CD4-positive, alpha-beta T cell treated with Interleukin-17A for 1 hour (primary cell): ENCODE measurements at places on chromosomes 12 and 14.
A peak's percentile ranks its signal among the peaks of the same experiment; 100 is the strongest.

DNA sequence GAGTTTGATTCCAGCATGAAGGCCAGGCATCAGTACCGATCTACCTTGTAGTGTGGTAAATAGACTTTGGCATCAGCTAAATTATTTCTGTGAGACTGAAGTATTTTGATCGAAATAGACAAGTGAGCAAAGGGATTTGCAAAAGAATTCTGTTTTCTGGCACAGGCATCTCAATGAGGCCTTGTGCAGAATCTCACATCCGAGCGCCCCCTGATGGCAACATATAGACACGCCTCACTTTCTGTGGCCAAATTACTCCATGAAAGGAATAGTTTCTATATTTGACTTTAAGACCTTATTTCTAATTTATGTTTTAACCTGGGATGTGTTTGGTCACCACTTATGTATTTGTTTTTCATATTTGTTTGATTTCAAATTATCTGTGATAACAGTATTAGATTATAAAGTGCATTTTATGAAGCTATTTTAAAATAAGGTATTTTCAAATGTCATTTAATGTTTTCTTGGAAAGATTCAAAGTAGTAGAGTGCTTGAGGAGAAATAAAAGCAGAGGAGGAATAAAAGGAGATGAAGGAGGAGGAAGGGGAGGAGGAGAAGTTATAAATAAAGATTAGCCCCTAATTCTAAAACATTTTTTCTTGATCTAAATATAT, 731.9 kb downstream of the NRXN3 start:
- no peak for DNase-seq

DNA sequence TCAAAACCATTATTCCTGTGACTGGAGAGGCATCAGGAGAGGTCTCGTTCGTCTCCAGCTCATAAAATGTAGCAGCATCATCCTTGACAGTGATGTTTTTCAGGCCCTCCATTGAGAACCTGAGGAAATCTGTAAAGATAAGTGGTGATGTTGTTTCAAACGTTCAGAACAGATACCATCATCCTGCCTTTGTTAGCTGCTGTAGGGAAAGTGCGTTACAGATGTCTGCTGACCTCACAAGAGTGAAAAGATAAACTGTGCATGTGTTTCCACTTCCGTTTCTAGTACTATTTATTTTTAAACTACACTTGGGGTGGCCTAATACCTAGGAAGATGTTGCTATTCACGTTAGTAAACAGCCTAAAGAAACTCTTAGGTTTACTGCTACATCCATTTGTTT, 28.4 kb downstream of the BCL2L14 start:
- no peak for DNase-seq

GRCh38 chr12:88556213-88556774, 24.0 kb downstream of the KITLG start:
- no peak for DNase-seq

DNA sequence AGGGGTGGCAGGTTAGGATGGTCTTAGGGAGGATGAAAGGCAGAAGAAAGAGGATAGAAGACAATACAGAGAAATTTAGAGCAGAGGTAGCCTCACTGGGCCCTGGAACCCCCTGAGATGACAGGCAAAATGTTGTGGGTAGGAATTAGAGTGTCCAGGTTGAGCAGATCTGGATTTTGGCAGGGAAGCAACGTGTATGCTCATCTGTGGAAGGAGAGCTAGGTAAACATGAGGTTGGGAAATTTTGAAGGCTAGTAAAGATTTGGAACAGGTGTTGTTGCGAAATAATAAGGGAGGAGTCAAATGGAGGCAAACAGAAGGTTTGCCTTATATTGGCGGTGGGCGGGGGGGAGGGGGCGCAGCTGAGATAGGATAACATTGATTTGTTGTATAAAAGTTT, 5.3 kb downstream of the HSD17B6 start:
- DNase-seq, result no peak

GRCh38 chr14:58978343-58978742, 210.1 kb upstream of the DAAM1 start:
- no peak for DNase-seq

- DNase-seq, result no peak
Observed at GRCh38 chr14:103558071-103558882, 4.2 kb downstream of the BAG5 start.

- DNase-seq, result no peak
Observed at GRCh38 chr12:67151886-67152285, 117.3 kb upstream of the CAND1 start.

DNA sequence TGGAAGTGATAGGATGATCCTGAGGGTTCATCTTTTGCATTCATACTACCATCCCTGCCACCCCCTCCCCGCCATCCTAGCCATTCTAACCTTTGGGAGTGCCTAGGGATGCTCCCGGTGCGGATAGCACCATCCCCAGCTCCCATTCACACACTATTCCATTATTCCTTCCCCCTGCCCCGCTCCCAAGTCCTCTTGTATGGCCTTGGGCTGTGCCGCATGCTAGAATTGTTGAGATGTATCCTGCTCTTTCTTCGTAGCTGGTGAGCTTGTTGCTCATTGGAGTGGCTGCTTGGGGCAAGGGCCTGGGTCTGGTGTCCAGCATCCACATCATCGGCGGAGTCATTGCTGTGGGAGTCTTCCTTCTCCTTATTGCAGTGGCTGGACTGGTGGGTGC, 644 bp downstream of the TSPAN31 start:
- no peak for DNase-seq

GRCh38 chr14:23694085-23694948, 58.2 kb downstream of the DHRS2 start:
- DNase-seq, result no peak

GRCh38 chr12:117118838-117119591, 19.8 kb upstream of the TESC start:
- no peak for DNase-seq

GRCh38 chr12:69433653-69434052, 36.5 kb upstream of the FRS2 start:
- no peak for DNase-seq

- DNase-seq, result no peak
Observed at GRCh38 chr14:90698379-90698869, 117.8 kb downstream of the TTC7B start.

GRCh38 chr12:55930771-55931316, at the start of gene DGKA:
Gene DGKA, plus strand, starts transcription at chr12:55931162. Its CDS starts 5,342 bp downstream, at chr12:55936504.
- DNase-seq, result peak; percentile 73

DNA sequence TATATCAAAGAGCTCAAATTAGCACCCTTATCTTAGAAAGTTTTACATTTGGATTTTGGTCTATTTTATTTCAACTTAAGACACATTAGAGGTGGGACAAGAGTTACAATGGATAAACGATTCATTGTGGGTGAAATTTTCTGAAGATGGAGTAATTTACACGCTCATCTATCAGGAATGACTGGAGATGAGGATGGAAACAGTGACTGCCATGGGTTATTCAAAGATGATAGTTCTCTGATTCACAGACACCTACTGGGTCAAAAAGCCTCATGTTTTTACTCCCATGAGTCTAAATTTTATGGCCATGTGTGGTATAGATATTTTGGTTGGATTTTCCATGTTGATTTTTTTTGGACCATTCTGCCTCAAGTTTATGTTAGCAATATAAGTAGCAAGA, 22.1 kb downstream of the SAMD4A start:
- no peak for DNase-seq

DNA sequence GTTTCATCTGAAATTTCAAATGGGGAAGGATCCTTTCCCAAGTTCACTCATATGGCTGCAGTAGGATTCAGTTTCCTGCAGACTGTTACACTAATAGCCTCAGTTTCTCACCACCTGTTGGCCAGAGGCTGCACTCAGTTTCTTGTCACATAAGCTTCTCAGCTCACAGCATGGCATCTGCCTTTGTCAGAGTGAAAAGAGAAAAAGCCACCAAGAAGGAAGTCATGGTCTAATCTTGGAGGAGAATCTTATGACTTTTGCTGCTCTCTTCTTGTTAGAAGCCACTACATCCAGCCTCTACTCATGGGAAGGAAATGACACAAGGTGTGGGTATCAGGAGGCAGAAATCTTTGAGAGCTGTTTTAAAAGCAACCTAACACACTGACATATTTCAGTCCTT, 39.4 kb upstream of the BTG1 start:
- peak; percentile 68 for DNase-seq

- no peak for DNase-seq
Observed at GRCh38 chr12:23895792-23896218, 53.7 kb downstream of the SOX5 start.

DNA sequence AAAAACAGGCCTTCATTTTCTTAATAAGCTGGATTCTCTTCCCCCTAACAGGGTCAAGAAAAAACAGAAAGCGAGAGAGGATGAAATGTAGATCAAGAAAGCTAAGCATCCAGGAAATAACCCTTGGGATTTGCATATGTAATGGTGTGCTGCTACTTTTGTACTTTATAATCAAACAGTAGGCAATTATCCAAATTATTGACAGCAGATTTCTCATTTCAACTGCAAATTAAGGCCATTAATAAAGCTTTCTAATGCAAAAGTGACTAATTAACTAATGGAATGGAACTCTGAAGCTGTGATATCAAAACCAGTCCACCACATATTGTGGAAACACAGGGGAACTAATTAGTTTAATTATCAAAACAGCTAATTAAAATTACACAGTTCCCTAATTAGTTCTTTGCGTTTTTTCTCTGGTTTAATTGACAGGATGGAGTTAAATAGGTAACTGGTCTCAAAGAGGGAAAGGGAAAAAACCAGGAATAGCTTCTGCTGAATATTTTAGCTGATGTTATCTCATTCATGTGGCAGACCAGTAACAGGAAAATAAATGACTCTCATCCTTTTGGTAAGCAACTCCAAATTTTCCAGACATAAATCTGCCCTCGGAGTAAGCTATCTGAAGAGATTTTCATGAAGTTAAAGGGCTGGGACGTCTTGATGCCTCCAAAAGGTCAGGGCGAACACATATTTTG, 182.7 kb upstream of the LMO3 start:
- no peak for DNase-seq

DNA sequence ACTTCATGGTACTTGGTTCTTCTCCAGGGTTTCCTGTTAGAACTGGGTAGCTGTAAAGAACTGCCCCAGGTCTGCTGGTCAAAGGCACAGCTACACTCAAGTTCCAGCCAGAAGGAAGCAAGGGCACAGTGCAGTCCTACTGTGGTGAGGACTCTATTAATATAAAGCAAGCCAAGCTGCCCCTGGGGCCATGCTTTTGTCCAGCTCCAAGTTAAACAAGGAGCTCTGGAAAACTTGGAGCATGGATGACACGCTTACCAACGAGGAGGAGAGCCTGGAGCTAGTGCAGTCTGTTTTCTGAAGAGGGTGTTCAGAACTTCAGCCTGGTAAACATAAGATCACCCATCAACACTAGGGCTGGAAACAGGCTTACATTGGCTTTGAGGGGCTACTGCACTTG, 4.0 kb downstream of the FZD10 start:
- no peak for DNase-seq

GRCh38 chr14:72688990-72689671, 204.8 kb downstream of the DPF3 start:
- DNase-seq, result no peak

DNA sequence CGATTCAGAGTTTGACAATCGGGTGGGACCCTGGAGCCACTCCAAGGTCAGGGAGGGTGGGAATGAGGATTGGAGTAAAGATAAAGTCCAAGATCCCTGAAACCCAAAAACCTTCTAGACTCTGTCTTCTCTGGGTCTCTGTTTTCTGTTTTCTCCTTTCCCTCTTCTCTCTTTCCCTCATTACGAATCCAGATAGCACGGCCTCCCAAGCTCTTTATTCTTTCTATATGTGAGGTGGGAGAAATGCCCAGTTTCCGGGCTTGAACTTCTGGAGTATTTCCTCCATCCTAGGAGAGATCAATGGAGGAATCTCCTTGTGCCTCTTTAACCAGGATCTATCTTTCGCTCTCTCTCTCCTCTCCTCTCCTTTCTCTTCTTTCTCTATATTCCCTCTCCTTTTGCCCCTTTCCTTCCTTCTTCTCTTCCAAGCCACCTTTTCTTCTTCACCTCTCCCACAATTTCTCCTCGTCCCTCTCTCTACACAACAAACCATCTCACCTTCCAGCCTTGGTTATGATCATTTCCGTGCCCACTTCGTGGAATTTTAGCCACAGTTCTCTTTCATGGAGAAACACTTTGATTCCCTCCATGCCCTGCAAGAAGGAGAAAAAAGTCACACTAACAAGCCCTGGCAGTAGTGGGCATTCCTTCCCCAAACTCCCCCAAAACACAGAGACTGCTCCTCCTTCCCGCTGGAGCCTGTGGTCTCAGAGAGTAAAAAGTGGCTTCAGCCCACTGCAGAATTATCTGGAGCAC, 4.4 kb downstream of the TBX5 start:
- DNase-seq, result no peak

DNA sequence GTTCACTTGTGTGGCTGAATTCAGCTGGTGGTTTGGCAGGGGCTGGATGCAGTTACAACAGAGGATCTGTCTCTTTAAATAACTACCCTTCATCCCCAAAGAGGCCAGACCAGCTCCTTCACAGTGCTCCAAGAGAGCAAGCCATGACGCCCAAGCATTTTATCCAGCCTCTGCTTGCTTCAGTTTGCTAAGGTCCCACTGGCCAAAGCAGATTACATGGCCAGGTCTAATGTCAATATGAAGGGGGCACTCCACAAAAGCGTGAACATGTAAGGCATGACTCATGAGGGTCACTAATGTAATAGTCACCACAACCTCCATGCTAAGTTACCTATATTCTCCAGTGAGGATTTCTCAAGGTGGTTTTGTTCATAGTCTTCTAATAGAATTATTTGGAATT, 62.9 kb downstream of the MARK3 start:
- DNase-seq, result no peak

GRCh38 chr14:89550821-89551220, 133.8 kb upstream of the FOXN3 start:
- DNase-seq, result no peak

- DNase-seq, result no peak
Observed at GRCh38 chr12:127489061-127489460, 777.9 kb upstream of the TMEM132C start.

GRCh38 chr12:8917031-8917430, 2.7 kb downstream of the PHC1 start:
- DNase-seq, result no peak

DNA sequence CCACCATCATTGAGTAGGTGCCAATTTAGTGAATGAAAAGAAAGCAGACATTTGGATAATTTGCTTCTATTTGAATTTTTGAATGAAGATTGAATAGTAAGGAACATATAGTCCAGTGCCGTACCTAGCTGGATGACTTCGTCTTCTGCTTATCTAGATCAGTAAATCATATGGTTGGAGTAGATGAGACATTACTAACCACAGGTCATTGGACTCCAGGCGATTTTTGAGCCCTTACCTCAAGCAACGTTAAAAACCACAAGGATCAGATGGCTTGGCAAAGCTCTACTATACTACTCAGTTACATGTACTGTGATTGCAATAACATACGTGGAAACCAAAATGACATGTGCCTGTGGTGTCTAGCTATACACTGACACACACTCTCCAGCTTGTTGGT, 1.7 kb upstream of the SPATS2 start:
- no peak for DNase-seq

DNA sequence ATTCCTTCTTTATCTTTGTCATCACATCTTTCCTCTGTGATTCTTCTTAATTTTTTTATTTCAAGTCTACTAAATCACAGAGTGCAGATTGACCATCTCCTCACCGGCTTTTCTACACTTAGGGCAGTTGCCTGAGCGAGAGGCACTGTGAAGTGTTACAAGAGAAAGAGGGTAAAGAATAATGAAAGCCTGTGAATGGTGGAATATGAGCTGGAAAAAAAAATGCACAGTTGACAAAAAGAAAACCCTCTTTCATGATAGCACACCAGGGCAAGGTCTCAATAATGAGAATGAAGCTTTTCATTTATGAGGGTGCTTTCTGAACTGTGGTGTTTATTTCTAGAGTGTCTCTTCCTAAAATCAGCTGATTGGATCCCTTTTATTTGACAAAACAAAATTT, 106.2 kb upstream of the PDE3A start:
- DNase-seq, result no peak
